Motor neuron (in vitro differentiated cells): ENCODE measurements at places on chromosomes 1 and 21. TPM values are rescaled to one million over a fixed set of nuclear protein-coding genes. Genes with fewer than 3 reads are reported as not detected.

- ATAC-seq, result peak; percentile 94
Observed at GRCh38 chr21:17393413-17393812, 119.4 kb upstream of the CXADR start.

DNA sequence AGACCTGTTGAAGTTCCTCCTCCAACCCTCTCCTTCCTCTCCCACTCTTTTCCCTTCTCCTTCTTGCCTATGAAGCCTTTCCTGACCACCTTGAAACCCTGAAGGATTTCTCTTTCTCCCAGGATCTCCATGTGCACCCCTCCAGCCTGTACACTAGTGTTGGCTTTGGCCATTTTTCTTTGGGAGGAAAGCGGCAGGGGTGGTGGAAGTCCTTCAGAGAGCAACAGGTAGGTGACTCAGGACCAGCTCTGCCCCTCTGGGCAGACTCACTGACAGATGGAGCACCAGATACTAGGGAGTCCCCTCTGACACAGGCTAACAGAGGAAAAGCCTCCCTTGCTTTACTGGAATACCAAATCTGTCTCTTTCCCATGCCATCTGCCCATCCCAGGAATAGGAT lies 4.6 kb downstream of the SLC26A9 start:
- ATAC-seq, result no peak

DNA sequence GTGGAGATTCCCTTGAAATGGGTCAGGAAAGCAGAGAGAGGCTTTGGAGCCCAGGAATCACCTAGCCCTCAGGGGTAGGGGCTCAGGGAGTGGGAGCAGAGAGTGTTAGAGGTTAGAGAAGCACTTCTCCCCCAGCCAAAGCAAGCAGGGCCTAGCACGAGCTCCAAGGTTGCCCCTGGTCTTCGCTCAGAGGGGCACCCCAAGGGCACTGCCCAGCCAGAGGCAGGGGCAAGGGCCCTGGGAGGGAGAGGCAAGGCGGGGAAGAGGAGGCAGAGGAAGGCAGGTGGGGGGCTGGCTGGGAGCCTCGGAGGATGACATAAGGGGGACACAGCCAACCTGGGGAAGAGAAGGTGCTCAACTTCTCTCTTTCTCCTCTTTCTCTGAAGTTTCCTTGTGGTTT lies 71.9 kb downstream of the CASZ1 start:
- no peak for ATAC-seq

DNA sequence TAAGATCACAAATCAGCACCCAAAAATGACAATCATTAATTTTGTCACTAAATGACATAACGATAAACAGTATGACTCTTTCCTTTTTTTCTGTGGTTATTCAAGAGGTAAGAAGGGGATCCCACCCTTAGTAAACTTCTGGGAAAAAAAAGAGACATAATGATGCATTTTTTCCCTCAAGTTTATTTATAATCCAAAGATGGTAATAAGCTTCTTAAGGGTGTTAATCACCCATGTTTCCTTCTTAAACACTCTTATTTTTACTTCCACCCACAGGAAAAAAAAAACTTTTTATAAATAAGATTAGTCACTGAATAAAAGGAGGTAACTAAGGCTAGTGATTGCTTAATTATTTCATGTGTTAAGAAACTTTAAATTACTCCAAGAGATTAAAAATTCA lies 24.7 kb downstream of the RGS1 start:
- ATAC-seq, result no peak

DNA sequence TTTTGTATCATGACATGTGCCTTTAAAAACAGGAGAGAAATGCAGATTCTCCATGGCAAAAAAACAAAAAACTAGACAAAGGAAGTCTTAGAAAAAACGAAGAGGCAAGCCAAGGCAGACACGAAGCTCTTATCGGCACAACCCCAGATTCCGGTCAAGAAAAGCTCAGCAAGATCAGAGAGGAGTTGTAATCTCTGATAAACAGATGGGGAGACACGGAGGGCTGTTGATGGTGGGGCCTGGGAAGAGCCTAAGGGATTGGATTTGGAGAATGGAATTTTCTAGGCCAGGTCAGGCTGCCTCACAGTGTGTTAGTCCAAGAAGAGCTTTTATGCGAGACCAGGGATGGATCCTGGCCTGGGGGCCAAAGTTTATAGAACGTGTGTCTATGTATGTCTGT lies 96.2 kb upstream of the AKT3 start:
- no peak for ATAC-seq

Gene MTARC2
- total RNA-seq, result 1.8 and 3.0 TPM in 2 replicates

Gene LRRC39
- total RNA-seq, result 0.81 and 1.0 TPM in 2 replicates

Gene FAM78B
- 6.3 and 6.5 TPM in 2 replicates for total RNA-seq

Gene ZSWIM5
- total RNA-seq, result 0.45 and 2.4 TPM in 2 replicates

Gene SIPA1L2
- total RNA-seq, result 86.1 and 97.2 TPM in 2 replicates

Gene METTL13
- 73.2 and 75.8 TPM in 2 replicates for total RNA-seq

Gene GNG4
- total RNA-seq, result 31.9 and 35.7 TPM in 2 replicates

DNA sequence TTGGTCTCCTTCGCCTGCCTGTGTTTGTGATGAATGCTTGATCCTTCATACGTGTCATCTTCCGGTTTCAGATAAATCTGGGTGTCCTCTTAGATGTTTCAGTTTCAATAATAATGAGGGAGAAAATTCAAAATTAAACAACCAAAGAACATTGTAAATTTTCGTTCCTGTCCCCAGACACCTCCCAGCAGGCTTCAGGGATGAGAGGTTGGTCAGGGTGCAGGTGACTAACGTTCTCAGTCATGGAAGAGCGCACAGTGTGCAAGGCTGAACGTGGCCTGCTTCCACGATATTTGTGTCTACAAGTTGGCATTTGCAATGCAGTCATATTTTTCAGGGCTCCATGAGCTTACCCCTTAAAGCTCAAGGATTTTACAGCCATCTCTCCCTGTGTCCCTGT lies 147.1 kb upstream of the ARHGEF16 start:
- ATAC-seq, result no peak

DNA sequence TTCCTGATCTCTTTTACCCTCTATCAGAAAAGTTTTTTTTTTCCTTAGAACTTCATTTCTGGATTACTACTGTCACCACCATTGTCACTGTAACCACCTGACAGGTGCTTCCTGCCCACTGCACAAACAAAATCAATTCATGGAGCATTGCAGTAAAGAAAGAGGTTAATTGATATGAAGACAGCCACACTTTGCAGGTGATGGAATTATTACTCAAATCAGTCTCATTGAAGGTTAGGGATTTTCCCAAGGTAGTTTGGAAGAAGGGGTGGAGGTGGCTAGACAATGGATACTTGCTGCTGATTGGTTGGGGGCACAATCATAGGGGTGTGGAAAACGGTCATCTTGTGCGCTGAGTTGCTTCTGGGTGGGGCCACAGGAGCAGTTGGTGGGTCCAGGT lies 230.8 kb upstream of the CACYBP start:
- no peak for ATAC-seq

DNA sequence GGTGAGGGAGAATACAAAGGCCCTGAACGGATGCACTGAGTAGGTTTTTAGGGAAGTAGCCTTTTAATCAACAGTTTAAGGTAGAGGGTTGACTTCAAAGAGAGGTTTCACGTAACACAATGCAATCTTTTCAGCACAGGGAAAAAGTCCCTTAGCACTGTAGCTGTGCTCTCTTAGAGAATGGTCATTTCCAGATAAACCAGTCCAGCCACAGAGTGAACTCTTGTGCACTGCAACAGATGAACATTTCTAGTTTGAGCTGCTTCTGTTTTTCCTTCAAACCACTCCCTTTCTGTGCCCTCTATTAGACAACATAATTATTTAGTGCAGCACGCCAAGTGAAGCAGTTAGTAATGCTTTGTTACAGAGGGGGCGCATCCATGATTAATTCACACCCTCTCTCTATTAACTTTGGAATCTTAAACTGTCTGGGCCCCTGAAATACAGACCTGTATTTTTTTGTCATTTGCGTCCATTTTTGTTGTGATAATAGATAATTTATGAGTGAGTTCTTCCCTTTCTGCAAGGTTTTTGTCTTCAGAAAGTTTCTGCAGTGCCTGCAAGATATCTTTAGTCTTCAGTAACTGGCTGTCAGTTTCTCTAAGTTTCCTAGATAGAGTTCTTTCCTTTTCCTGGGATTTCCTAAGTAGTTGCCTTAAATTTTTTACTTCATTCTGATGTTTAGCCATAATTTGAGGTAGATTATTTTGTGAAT lies 22.9 kb downstream of the LCA5L start:
- ATAC-seq, result no peak

DNA sequence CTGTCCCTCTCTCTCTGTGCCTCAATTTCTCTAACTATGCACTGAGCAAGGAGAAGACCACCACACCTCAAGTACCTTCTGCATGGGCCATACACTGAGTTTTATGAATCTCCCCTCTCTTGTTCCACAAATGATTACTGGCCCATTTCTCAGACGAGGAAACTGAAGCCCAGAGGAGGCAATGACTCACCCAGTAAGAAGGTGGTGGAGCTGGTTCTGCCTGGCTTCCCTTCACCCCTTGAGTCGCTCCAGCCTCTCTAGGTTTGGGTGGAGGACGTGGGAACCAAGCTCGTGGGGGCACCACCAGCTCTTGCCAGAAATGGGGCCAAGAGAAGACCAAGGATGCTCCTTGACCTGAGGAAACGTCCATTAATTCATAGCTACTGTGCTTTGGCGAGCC lies 21.3 kb upstream of the RUNX3 start:
- ATAC-seq, result no peak

- ATAC-seq, result no peak
Observed at GRCh38 chr1:182625024-182625423, 20.8 kb upstream of the RGS16 start.

DNA sequence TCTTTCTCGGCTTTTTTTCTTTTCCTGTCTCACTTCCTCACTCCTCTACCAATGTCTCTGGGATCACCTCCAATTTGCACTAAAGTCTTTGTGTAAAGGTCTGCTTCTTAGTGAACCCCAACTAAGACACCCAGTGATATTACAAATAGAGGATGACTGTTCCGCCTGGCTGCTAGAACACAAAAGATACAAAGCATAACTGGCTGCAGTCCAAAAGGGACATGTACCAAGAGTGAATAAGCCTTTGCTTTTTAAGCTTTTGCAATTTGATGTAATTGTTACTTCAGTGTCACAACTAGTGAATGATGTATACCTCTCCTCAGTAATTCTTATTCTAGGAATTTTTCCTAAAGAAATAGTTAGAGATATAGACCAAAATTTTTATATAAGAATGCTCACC lies 82.8 kb upstream of the BEND5 start:
- ATAC-seq, result no peak

- ATAC-seq, result no peak
Observed at GRCh38 chr1:21139601-21140000, 37.1 kb downstream of the EIF4G3 start.

DNA sequence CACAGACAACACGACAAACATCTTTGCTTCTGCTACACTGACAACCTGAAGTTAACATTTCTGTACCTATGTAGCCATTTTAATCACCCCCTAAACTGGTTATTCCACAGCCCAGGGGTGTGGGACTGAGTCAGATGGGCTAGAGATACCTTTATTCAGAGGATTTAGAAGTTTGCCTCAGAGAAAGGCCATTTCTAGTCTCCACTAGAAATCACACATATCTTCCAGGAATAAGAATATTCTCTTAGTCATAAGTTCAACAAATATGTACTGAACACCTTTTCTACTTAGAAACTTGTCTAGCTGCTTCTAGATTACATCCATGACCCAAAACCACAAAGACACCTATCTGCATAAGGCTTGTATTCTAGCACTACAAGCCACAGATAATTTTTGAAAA lies 38.8 kb downstream of the ERG start:
- no peak for ATAC-seq

DNA sequence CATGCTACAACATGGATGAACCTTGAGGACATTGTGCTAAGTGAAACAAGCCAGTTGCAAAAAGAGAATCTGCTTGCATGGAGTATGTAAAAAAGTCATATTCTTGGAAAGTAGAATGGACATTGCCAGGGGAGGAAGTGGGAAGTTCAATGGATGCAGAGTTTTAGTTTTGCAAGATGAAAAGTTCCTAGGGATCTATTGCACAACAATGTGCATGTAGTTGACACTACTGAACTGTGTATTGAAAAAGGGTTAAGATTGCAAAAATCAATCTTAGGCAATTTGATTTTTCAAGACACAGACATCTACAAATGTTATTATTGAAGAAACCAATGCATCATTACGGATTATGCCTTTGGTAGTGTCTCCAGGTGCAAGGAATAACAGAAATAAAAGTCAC lies 50.3 kb upstream of the MAGI3 start:
- no peak for ATAC-seq

GRCh38 chr1:115466433-115466832 lies 128.4 kb upstream of the NGF start:
- no peak for ATAC-seq

DNA sequence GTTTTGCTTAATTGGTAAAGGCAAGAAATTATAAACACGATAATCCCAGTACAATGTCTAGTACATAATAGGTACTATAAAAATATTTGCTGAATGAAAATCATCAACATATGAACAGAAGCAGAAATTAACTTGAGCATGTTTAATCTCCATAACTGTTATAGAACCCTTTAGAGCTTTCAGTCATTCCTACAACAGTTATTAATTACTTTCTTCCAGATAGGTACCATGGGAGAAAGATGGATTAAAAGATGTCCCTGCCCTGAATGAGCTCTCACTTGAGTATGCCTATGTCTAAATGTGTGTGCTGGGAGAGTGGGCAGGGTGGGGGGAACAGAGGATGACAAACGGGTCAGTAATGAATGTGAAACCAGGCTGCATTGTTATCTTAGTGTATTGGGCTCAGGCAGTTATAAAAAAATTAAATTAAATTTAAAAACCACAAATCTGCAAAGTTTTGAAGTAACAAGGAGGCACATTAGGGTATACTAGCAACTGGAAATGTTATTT lies 2.4 kb downstream of the EPS15 start:
- ATAC-seq, result no peak

- ATAC-seq, result peak; percentile 90
Observed at GRCh38 chr1:33295450-33296081, 25.3 kb downstream of the A3GALT2 start.

DNA sequence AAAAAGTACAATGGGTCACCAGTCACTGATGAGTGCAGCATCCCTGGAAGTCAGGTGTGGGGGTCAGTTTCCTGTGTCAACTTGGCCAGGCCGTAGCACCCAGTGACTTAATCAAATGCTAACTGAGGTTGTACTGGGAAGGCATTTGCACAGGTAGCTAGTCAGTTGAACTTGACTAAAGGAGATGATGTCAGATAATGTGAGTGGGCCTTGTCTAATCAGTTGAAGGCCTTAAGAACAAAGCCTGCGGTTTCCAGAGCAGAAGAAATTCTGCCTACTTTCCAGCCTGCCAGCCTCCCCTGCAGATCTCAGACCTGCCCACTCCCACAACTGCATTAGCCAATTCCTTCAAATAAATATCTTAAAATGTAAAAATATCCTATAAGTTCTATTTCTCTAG lies 57.1 kb downstream of the ERG start:
- ATAC-seq, result no peak

Gene C1orf53
- 30.7 and 40.9 TPM in 2 replicates for total RNA-seq

- no peak for ATAC-seq
Observed at GRCh38 chr1:204530932-204531331, 14.7 kb downstream of the MDM4 start.

Gene SOD1
- 183 and 200 TPM in 2 replicates for total RNA-seq

Gene IKBKE
- total RNA-seq, result 6.3 and 8.5 TPM in 2 replicates

- no peak for ATAC-seq
Observed at GRCh38 chr1:115191691-115192090, 102.4 kb upstream of the TSPAN2 start.
